ENCODE measurements at places on chromosomes 3 and 15. TPM values are rescaled to one million over a fixed set of nuclear protein-coding genes. Genes with fewer than 3 reads are reported as not detected.

SERINC4 gene
- 0.24 TPM for total RNA-seq

CLSTN2 gene
- not detected for total RNA-seq

SEC22C gene
- 51.2 TPM for total RNA-seq

AGBL1 gene
- not detected for total RNA-seq

RYR3 gene
- total RNA-seq: not detected

GPR160 gene
- 16.9 TPM for total RNA-seq

DLG1 gene
- 72.0 TPM for total RNA-seq

SLC24A5 gene
- not detected for total RNA-seq

SQOR gene
- 84.2 TPM for total RNA-seq

SERPINI2 gene
- total RNA-seq: not detected

PRR20G gene
- not detected for total RNA-seq

GOLGA8S gene
- total RNA-seq: 0.07 TPM

ZBED2 gene
- total RNA-seq: 2.3 TPM

CIB1 gene
- total RNA-seq: 92.2 TPM

CHRM5 gene
- not detected for total RNA-seq

OR4M2 gene
- not detected for total RNA-seq

SLC2A2 gene
- total RNA-seq: not detected

SLC25A38 gene
- 38.6 TPM for total RNA-seq

CILP gene
- total RNA-seq: 0.05 TPM

ARGFX gene
- not detected for total RNA-seq

DUSP7 gene
- 44.0 TPM for total RNA-seq

NAA80 gene
- total RNA-seq: 35.3 TPM

RSRC1 gene
- total RNA-seq: 31.2 TPM

GOLGA8Q gene
- total RNA-seq: 1.1 TPM

LOXL1 gene
- total RNA-seq: 2.5 TPM

LRRK1 gene
- total RNA-seq: 0.28 TPM

GOLGA6L4 gene
- total RNA-seq: 1.1 TPM

XCR1 gene
- not detected for total RNA-seq

CFAP20DC gene
- total RNA-seq: 1.4 TPM

XYLB gene
- total RNA-seq: 3.4 TPM

RASGRP1 gene
- total RNA-seq: 157 TPM

SLC38A3 gene
- total RNA-seq: not detected

CPN2 gene
- not detected for total RNA-seq

LTF gene
- total RNA-seq: not detected

KAT2B gene
- 111 TPM for total RNA-seq

PPP1R14D gene
- total RNA-seq: not detected

IL12A gene
- not detected for total RNA-seq

GABRR3 gene
- total RNA-seq: not detected

APOD gene
- not detected for total RNA-seq

EFCAB12 gene
- total RNA-seq: 0.55 TPM

TGFBR2 gene
- 86.5 TPM for total RNA-seq

APEH gene
- 139 TPM for total RNA-seq

Data from activated naive CD4-positive, alpha-beta T cell treated with anti-CD3 and anti-CD28 coated beads, Interleukin-2, amount 10 ng/mL, durations not matched to agents 5 hours and 36 hours (primary cell).